ENCODE measurements at places on chromosomes 16 and 17.

DNA sequence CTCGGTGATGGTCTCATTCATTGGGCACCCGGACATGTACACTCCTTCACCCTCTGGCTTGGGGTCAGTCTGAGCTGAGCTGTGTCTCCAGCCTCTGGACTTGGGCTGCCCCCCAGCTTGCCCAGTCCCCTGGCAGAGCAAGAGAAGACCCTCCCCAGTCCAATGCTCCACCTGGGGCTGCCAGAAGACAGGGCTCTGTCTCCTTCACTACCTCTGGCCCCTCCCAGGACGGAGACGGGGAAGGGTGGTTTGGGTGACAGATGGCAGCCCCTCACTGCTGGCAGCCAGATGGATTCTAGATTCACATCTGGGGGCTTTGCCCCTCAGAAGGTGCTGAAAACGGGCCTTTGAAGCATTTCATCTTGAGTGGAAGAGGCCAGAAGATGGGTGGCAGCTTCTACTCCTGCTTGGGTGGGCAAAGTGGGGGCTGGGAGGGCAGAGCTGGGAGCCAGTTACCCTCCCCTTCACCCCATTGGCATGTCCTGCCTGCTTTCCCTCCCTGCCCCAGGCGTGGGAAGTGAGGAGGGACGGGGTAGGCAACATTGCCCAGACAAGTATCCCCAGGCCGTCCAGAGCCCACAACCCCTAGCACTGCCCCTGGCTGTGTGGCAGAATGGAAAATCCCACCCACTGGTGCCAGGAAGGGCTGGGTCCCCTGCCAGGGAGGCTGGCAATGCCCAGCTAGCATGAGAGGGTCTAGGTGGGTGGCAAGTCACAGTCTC is 13.9 kb downstream of the NGFR start:
- DNase-seq = no peak

GRCh38 chr17:39669897-39670735 is 1.9 kb downstream of the PNMT start:
- no peak for DNase-seq

DNA sequence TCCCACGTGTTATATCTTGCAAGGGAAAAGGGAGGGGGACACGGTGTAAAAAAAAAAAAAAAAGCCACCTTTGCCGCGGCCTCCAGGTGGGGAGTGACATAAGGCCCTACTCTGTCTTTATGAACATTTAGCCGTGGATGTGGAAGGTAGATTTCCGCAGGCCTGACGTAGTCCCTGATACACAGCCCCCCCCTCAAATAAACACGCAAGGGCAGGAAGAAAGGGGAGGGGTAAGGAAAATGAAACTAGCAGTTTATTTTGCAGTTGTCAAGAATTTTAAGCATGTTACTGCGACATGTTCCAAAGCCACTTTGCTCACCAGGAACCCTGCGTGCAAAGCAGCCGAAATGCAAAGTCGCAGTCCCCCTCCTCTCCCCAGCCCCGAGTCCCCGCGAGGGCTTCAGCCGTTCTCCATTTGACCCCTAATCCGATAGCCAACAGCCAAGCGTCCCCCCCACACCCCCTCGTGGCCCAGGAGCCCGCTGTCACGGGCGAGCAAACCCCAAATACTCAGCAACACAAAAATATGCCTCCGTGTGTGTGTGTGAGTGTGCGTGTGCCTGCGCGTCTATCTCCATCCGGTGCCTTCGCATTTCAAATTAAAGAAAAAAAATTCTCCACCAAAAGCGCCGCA is 1.2 kb downstream of the CBX4 start:
- no peak for DNase-seq

DNA sequence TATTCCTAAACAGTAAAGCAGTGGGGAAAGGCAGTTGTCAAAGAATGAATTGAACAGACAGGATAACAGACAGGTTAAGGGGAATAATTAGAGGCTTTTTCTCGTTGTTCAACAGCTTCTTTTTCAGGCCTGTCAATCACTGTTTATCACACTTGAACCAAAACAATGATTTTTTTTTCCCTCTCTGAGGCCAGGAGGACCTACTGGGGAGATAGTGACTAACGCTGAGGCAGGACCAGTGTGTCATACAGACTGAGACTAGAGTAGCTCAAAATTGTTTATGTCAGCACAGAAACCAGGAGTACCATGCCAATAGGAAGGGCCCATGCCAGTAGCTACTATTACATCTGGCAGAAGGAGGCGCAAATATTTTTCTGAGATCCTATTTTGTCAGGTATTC is 41.3 kb upstream of the NLK start:
- no peak for DNase-seq

GRCh38 chr17:56870081-56870651 is 36.2 kb downstream of the DGKE start:
- DNase-seq = no peak

GRCh38 chr16:71927383-71927782 is 32.1 kb downstream of the IST1 start:
- DNase-seq = no peak

DNA sequence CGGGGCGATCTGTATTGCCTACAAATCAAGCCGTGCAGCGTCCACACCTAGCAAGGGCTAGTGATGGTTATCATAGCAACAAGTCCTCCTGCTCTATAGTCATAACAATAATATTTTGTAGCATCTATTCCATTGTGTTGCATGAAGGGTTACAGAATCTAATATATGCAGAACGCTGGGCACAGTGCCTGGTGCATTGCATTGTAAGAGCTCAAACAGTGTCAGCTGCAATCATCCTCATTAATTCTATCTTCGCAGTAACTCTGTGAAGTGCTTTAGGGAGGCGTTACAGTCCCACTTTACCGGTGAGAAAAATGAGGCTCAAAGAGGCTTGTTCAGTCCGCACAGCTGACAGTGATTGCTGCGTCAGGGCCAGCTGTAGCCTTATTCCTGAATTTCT is 149.4 kb downstream of the RBFOX1 start:
- no peak for DNase-seq

GRCh38 chr17:72392056-72393010 is 271.5 kb downstream of the SOX9 start:
- DNase-seq = no peak

DNA sequence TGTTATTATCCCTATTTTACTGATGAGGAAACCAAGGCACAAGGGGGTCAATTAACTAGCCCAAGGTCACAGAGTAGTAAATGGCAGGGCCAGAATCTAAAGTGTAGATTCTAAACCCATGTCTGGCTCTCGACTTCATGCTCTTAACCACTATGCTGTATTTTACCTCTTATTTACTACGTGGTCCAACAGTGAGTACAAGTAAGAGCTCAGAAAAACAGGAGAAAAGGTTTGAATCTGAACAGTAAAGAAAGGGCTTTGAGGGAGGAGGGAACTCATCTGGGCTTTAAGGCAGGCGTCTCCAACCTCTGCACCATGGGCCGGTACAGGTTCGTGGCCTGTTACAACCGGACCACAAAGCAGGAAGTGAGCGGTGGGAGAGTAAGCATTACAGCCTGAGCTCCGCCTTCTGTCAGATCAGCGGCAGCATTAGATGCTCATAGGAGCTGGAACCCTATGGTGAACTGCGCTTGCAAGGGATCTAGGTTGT is 62.9 kb downstream of the SMURF2 start:
- DNase-seq = peak; percentile 33

DNA sequence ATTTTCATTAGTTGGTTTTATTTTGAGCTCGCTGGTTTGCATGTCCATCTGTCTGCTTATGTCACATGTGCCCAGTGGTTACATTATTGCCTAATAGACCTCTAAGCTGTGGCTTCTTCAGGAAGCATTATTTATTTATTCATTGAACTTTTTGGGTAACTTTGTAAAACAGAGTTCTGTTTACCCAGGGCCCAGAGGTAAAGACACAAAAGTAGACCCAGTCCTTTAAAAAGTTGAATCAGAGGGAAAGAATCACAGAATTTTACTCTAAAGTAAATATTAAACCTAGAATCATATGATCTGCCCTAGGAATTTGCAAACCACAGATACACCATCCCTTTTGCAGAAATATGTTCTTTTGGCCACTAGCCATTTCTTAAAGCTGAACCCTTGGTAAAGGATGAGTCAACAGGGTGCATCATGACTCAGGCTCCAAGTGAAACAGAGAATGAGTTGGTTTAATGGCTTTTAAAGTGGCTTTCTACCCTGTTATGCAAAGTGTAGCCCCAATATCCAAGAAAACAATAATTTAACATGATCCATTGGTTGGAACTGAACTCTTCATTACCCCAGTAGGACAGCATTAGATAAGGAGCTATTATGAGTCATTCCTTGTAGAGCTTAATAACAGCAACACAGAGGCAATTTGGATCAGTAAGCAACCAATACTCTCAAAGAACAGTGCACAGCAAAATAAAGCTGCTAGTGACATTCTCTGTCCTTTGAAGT is 236.3 kb downstream of the KCNJ2 start:
- no peak for DNase-seq

DNA sequence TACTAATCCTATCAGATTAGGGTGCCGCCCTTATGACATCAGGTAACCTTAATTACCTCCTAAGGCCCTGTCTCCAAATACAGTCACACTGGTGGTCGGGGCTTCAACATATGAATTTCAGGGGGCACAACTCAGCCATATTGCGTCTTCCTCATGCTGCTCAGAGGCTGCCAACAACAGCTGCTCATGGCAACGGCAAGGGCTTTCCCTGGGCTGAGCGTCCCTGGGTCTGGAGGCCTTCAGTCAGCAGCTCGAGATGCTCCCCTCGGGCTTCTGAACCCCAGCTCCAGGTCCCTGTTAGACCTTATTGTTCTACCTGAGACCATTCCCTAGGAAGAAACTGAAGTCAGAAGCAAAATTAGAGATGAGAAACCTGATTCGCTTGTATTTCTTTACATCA is 157.2 kb downstream of the TMEM132E start:
- DNase-seq = no peak

DNA sequence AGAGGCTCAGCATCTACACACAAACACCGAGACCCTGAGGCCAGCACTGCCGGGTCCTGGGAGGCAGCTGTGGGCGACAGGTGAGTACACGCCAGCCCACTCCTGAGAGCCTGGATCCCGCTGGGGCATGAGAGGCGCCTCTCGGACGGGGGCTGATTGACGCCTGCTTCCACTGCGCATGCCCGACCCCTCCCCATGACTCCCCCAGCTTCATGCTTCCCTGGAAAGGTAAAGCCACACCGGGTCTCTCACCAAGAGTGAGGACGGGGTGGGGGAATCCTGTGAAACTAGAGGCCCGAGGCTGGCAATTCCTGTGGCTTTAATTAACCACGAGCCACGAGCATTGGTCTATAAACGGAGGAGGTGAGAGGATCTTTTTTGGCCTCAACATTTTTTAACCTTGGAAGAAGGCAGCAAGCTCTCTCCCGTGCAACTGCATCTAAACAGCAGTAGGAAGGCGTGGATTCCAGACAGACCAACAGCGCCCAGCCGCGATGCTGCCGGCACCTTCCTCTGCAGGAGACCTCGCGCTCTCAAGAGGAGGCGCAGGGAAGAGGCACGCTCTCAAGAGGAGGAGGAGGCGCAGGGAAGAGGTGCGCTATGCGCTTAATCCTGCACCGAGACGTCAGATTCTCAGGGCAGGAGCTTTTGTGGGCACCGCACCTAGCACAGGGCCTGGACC is 71.8 kb upstream of the METRNL start:
- DNase-seq = no peak

- peak; percentile 25 for DNase-seq
These were observed 32.1 kb downstream of the NDE1 start for GRCh38 chr16:15682105-15682570.

DNA sequence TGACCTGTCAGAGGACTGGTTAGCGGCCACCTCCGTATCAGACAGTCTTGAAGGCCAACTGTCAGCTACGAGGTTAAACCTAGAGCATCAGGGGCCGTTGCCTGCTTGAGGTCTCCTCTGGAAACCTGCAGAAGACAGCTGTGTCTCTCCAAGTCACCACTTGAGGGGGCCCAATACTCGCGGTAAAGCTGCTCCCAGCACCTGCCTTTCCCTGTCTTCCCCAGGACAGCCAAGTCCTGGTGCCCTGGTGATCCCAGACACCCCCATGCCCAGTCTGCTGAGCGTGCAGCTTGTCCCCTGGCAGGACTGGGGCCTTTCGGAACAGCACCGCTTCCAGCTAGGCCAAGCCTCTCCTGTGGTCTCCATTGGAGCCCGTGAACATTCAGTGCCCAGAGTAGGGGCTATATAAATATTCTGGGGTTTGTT is 80.1 kb downstream of the DNAH17 start:
- DNase-seq = peak; percentile 24

GRCh38 chr17:1156864-1157263 is 22.9 kb downstream of the ABR start:
- DNase-seq = no peak

DNA sequence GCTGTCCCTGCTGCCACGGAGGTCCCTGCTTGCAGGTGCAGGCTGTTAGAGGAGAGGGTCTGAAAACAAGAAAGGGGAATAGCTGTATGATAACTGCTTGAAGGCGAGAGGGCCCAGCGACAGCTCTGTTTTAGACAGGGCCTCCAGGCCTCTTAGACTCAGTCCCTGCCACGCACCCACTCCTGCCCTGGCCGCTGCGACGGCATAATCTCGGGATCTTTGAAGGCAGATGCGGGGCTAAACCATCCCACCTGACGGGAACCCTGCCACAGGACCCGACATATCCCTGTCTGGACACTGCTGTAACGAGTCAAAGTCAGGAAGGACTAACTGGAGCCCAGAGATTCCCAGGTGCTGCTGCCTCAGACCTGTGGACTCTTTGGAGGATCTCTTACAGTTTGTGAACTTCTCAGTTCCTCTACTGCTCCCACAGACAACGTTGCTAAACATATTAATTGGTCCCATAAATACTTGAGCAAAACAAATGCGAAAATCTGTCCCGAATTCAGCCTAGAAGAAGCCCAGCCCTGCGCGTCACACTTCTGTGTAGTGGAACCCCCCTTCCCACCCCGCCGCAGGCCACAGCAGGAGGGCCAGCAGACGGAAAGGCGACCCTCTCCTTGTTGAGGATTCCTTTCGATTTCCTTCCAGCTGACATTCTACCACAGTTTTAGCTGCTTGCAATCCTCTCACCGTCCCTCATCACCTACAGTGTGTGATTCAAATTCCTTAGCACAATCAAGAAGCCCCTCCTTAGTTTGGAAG is 998 bp upstream of the TMEM11 start:
- no peak for DNase-seq

DNA sequence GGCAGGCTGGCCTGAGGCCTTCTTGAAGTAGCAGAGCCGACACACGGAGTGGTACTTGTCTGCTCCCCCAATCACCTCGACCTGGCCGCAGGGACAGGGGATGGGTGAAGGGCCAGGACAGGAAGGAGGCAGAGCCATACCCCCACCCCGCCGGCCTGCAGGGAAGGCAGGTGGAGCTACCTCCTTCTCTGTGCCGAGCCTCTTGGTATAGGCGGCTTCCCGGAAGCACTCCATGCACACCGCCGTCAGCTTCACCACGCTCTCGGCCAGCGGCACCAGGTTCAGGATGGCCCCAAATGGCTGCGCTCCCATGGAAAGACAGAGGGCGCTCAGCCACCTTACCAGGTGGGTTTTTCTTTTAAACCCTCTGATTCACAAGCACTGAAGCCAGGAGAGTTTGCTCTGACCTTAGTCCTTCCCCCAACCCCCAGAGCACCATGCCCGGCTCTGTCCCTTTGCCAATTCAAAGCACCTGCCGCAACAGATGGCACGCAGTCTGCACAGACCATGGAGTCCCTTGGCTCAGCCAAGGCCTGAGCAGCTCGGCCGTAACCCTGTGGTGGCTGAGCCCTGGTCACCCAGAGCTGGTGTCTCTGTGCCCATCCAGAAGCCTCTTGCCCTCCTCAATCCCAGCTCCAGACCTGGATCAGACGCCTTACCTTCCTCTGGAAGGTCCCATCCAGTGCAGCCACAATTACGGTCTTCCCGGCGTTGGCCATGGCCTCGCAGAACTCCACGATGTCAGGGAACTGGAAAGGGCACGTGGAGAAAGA is 6.7 kb downstream of the SYNGR2 start:
- no peak for DNase-seq
